AG04449 (cell line): ENCODE measurements at places on chromosomes 11 and 22.

- DNase-seq = no peak
Observed at GRCh38 chr11:74707182-74707581, 24.0 kb downstream of the CHRDL2 start.

- no peak for DNase-seq
Observed at GRCh38 chr22:24005201-24005600, at the start of gene GSTT4. Gene GSTT4, minus strand, starts transcription at chr22:24005453. Its CDS starts 97 bp downstream, at chr22:24005356.

GRCh38 chr22:32887324-32887980, 85.9 kb downstream of the TIMP3 start:
- no peak for DNase-seq

GRCh38 chr22:26038365-26038764, 130.9 kb upstream of the SEZ6L start:
- DNase-seq = no peak

DNA sequence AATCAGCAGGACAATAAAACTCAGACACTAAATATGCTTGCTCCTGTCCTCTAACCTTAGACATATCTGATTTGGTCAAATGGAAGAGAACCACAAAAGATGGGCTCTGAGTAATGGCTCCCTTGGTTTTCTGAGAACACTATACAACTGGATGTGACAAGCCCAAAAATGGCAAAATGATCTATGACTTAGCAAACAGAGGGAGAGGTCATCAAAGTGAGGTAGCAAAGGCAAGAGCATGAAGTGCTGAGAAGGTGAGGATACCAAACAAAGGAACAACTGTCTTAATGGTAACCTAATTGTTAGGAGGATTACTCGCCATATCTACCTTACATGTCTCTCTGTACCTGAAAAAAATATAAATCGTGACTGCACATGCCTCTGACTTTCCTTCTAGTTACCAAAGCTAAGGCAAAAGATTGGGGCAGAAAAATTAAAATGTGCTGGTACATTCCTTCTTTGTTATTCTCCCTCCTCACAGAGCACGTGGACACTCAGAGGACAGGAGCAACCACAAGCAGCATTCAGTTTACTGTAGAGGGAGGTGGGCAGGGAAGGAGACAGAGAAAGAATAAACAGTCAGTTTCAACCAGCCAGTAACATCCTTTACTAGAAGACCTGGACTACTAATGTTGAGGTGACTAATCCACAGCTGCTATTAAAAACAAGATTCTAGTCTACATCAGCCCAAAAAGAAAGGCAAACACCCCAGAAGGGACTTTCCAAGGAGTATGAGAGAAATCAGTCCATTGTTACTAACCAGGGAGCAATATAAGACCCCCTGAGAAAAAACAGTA, 88.8 kb downstream of the AMBRA1 start:
- peak; percentile 16 for DNase-seq

GRCh38 chr11:75035256-75035655, 46.5 kb downstream of the NEU3 start:
- DNase-seq = no peak

GRCh38 chr11:23961503-23962338, 535.1 kb upstream of the LUZP2 start:
- no peak for DNase-seq

DNA sequence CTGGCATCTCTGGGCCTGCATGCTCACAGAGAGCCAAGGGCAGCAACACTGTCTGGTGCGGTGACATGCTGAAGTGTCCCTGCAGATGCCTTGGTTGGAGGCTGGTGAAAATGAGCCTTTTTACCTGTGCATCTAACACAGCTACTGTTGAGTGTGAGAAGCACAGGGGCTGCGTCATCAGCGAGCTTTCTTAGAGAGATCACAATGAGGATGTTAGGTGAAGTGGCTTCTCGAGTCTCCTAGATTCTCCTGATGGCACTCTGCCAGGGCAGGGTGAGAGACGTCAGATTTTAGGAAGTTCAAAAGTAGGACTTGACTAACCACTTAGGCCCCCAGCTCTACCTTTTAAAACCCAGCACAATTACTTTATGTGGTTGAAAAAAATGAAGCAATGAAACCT, 3.6 kb upstream of the SLC15A3 start:
- DNase-seq = no peak

- no peak for DNase-seq
Observed at GRCh38 chr22:23836692-23837495, 1.9 kb downstream of the DERL3 start.

DNA sequence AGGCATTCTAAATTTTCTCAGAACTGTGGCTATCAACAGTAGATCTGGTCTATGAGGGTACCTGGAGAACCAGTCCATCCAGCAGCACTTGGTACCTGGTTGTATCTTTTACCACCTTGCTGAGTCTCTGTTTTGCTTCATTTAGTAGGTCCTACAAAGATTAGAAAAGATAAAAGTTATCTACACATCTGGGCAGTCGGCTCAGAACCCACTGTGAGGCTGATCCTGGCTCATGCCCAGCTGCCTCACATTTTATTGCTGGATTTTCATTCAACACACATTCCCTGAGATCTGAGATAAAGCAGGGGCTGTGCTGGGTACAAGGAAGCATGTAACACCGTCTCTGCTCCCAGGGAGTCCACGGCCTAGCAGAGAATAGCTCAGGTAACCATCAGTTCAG, 27.5 kb downstream of the ATP6V1E1 start:
- no peak for DNase-seq

DNA sequence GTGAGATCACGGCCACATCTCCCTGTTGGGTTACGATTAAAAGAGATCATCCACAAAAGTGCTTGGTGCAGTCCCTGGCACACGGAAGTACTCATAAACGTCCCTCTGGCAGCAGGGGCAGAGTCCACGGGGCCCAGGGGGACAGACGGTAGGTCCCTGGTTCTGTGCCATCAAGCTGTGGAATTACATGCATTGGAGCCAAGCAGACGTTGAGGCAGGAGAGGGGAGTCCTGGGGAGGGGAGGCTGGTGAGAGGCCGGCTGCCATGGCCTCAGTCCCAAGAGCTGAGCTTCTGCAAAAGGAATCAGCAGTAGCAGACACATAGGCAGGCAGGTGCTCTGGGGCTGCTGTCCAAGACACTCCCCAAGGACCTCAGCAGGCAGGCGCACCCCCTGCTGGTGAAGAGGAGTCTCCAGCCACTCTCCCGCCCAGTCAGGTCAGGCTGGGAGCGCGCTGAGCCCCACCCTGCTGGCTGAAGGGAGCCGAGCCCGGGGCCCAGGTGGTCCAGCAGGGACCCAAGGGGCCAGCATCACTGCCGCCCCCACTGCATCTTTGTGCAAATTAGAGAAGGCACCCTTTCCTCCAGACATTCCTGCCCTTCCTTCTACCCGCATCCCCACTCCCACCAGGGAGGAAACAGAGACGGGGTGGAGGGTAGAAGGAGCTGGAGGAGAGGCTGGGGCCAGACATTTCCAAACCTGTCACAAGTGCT, 7.6 kb upstream of the KCTD17 start:
- no peak for DNase-seq

- DNase-seq = no peak
Observed at GRCh38 chr11:96333191-96333719, 9.7 kb downstream of the MAML2 start.

DNA sequence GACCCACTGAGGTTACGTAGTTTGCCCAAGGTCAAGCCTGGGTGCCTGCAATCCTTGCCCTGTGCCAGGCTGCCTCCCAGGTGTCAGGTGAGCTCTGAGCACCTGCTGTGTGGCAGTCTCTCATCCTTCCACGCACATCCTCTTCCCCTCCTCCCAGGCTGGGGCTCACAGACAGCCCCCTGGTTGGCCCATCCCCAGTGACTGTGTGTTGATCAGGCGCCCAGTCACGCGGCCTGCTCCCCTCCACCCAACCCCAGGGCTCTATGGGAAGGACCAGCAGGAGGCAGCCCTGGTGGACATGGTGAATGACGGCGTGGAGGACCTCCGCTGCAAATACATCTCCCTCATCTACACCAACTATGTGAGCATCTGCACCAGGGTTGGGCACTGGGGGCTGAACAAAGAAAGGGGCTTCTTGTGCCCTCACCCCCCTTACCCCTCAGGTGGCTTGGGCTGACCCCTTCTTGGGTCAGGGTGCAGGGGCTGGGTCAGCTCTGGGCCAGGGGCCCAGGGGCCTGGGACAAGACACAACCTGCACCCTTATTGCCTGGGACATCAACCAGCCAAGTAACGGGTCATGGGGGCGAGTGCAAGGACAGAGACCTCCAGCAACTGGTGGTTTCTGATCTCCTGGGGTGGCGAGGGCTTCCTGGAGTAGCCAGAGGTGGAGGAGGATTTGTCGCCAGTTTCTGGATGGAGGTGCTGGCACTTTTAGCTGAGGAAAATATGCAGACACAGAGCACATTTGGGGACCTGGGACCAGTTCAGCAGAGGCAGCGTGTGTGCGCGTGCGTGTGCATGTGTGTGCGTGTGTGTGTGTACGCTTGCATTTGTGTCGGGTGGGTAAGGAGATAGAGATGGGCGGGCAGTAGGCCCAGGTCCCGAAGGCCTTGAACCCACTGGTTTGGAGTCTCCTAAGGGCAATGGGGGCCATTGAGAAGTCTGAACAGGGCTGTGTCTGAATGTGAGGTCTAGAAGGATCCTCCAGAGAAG, 1.6 kb downstream of the GSTP1 start:
- no peak for DNase-seq

GRCh38 chr22:45631841-45632238, 39.8 kb upstream of the ATXN10 start:
- DNase-seq = no peak

DNA sequence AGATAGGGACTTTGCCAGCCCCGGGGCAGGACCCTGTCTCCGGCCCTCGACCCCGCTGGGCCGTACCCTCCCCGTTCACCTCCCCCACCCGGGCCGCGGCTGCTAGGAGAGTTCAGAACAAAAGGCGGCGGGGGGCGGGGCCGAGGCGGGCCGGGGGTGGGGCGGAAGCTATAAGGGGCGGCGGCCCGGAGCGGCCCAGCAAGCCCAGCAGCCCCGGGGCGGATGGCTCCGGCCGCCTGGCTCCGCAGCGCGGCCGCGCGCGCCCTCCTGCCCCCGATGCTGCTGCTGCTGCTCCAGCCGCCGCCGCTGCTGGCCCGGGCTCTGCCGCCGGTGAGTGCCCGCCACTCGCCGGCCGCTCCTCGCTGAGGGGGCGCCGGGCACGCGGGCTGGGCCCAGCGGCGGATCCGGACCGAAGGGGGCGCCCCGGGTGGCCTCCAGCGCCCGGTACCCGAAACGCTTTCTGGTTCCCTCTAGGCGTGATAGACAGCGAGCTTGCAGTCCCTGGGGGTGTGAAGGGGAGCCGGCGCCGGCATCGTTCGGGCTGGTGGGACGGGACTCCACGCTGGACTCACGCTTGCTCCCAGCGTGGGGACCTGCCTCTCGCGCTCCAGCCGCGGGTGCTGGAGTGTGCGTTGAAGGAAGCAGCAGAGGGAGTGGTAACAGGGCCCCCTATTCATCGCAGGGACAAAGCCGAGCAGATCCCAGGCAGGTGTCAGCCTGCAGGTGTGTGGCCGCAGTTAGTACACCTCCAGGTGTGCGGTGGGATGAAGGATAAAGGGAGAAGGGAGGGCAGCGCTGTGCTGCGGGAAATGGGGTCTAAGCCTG, at the start of gene MMP11:
Gene MMP11 (plus strand): TSS at position 201 of the 825 bp plus-strand sequence. CDS start 22 bp downstream, at position 223.
- DNase-seq = no peak

- no peak for DNase-seq
Observed at GRCh38 chr22:38009000-38009806, 24.8 kb upstream of the SOX10 start.

GRCh38 chr22:35913925-35914324, 114.7 kb downstream of the RBFOX2 start:
- DNase-seq = no peak

DNA sequence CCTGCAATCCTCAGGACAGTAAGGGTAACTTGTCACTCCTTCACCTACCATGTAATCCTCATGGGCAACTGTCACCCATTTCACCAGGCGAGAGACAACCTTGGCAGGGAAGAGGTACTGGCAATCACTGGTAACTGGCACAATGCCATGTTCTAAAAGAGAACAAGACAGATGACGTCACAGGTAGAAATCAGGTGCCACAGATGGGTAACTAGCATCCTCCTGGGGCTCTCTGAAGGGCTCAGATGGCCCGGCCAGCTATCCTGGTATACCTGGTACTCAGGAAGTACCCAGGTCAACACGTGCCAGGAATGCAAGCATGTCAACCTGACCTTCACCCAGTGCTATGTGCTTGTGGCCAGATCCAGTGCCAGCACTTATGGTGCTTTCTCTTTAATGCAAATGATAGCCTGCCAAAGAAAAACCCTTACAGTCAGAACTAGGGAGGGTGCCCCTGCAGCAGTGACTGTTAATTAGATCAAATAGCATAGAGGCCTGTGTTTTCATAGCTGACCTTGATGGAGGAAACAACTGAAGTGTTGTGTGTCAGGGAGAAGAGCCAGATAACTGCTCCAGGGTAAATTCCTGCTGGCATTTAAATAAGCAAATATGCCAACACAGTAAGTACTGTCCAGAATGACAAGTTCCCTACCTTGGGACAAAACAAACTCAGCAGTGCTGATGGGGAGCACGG, 36.2 kb downstream of the THOC5 start:
- no peak for DNase-seq
